Karpas-422 (cell line): ENCODE measurements at places on chromosomes 1 and 21. TPM values are rescaled to one million over a fixed set of nuclear protein-coding genes. Genes with fewer than 3 reads are reported as not detected.

Gene TEDDM1
- not detected in 2 replicates for total RNA-seq

DNA sequence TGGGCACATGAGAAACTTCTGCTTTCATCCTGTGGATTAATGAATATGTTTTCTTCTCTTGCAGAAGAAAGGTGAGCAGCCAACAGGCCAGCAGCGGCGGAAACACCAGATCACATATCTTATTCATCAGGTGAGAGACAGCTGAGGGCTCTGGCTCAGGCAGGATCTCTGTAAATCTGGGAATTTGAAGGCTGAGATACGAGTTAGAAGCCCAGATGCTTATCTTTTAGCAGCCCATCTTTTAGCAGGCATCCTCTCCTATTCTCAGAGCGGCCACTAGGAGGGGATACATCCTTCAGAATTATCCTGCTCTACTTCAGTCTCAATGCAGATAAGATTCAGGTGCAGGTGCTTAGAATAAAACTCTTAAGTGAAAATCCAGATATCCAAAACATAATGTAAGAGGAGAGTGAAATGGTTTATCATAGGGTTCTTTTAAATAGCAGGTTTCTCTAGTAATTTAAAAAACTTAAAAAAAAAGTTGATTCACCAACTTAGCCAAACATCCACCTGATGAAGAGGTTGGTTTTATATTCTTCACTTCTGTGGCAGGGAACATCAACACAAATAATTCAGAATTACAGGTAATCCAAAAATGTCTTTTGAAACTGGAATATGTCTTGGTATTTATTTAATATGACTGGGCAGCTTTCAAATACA, 19.3 kb downstream of the SH2D2A start:
- H3K27me3 ChIP-seq, result no peaks in the 10 kb centered on the region
- H3K36me3 ChIP-seq, result peaks cover 53% of the 10 kb centered on the region; the same call in 1 of the 2 replicates
- no peak overlapping the region for H3K4me3 ChIP-seq
- peak overlapping the region; percentile 48 for H3K27ac ChIP-seq
- peak; percentile 81 for DNase-seq

- peaks cover 18% of the 10 kb centered on the region for H3K36me3 ChIP-seq
- no peaks in the 10 kb centered on the region for H3K27me3 ChIP-seq
- no peak overlapping the region for H3K4me3 ChIP-seq
- no peak for DNase-seq
- H3K27ac ChIP-seq, result no peak overlapping the region
These were observed 86.1 kb downstream of the KIAA0319L start for GRCh38 chr1:35470977-35471613.

Gene C1orf185
- total RNA-seq, result not detected in 2 replicates

Gene OR10Z1
- total RNA-seq, result not detected in 2 replicates

DNA sequence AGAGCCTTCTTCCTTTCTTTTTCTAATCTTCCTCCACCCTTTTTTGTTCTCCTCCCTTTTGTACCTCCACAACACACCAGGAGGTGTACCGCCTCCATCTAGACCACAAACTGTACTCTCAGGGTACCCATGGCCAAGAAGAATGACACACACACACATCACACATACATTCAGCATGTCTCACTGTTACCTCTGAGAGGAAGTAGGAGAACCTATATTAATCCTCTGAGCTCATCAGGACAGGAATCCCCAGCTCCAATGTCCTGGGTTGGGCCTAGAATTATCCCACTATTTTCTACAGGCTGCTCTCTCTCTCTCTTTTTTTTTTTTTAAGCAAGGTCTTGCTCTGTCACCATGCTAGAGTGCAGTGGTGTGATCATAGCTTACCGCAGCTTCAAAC, 36.7 kb downstream of the ATP2B4 start:
- no peak for DNase-seq
- 0 out of 2 replicates have a peak, but pooled peaks cover under 1% of the 10 kb centered on the region for H3K27me3 ChIP-seq
- no peaks in the 10 kb centered on the region for H3K36me3 ChIP-seq
- no peak overlapping the region for H3K27ac ChIP-seq

GRCh38 chr21:15183813-15184257, 119.0 kb upstream of the NRIP1 start:
- H3K36me3 ChIP-seq, result no peaks in the 10 kb centered on the region
- H3K27ac ChIP-seq, result no peak overlapping the region
- no peaks in the 10 kb centered on the region for H3K4me1 ChIP-seq
- DNase-seq, result no peak
- no peaks in the 10 kb centered on the region for H3K27me3 ChIP-seq

DNA sequence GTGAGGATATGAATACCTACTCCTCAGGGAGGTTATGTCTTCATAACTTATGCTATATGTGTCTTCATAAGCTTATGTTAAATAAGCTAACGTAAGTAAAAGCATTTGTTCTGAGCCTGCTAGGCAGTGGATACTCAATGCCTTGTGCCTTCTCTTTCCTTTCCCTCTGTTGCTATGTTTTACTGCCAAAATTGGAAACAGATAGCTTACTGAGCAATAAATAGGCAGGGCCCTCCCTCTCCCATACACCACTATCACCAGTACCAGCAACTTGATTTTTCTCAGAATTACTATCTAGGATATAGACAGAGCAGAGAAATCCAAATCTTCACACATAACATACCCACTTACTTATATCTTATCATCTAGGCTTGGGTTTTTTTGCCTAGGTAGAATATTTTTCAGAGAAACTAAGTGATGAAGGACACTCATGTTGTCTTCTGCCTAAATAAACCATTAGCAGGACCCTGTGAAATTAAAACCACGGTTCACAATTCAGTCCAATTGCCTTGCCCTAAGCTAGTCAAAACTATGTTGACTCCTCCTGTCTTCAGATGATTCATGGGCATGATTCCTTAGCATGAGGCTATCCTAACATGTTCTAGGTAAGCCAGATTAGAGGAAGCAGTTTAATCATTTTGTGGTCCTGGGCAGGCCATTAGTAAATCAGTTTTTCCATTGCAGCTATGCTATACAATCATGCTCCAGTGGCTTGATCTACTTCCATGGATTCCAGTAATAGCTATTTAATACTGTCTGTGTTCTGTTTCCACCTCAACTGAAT, 15.9 kb upstream of the LRRC8C start:
- no peak for DNase-seq
- H3K36me3 ChIP-seq, result 0 out of 2 replicates have a peak, but pooled peaks cover 2% of the 10 kb centered on the region
- H3K27ac ChIP-seq, result no peak overlapping the region
- H3K4me1 ChIP-seq, result no peaks in the 10 kb centered on the region

Gene CD34
- 0.04 TPM in 1 of 2 replicates, not detected in the other for total RNA-seq

Gene OR14A16
- not detected in 2 replicates for total RNA-seq

Gene TRIM67
- total RNA-seq, result not detected in 2 replicates

Gene FNDC5
- total RNA-seq, result not detected in 2 replicates
